Right renal cortex interstitium (tissue), 3 donors: ENCODE measurements at places on chromosomes 1 and 21.

- no peak for DNase-seq
These were observed 56.0 kb upstream of the CNIH3 start for GRCh38 chr1:224559981-224560728.

DNA sequence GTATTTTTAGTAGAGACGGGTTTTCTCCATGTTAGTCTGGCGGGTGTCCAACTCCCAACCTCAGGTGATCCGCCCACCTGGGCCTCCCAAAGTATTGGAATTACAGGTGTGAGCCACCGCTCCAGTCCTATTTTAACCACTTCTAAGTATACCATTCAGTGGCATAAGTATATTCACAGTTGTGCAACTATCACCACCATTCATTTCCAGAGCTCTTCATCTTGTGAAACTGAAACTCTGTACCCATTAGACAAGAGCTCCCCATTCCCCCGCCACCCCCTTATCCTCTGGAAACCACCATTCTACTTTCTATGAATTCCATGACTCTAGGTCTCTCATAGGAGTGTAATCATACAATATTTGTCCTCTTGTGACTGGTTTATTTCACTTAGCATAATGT lies 40.2 kb upstream of the CAMTA1 start:
- no peak for DNase-seq

DNA sequence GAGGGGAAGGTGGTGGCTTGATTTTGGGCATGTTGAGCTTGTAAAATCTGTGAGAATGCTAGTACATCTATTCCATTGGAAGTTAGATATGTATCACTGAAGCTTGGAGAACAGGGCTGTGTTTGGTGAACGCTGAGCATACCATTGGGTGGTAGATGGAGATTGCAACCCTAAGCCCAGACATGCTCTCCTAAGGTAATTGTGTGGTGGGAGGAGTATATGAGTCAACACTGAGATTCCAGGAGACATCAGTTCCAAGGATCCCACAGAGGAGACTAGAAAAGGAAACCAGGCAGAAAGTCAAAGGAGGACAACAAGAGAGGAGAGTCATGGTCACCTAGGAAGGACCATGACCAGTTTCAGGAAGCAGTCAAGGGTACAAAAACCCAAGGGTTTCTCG lies 60.4 kb downstream of the KIF21B start:
- no peak for DNase-seq

DNA sequence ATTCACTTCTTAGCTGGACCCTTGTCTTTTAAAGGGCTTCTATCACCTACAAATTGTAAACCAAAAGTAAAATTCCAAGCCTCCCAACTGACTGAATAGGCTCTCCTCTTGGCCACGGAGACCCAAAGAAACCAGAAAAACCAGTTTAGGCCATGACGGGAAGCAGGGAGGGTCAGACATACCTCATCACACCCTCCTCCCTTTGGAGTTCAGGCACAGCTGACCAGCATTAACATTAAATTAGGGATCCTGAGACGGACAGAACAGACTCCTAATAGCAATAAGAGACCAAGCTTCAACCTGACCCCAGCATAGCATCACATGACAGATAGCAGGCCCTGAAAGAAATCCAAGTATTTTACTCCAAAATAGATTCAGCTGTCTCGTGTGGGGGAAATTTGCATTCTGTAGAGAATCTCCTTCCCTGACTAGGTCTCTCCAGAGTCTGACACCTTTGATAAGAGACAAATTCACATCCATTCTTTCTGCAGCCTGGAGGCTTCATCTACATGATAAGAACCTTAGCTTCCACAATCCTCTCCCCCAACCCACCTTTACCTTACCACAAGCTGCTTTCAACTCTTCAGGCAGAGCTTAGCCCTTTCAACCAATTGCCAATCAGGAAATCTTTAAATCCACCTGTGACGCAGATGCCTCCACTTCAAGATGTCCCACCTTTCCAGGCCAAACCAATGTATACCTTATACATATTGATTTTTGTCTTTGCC lies 177.1 kb upstream of the RAB4A start:
- DNase-seq: no peak

DNA sequence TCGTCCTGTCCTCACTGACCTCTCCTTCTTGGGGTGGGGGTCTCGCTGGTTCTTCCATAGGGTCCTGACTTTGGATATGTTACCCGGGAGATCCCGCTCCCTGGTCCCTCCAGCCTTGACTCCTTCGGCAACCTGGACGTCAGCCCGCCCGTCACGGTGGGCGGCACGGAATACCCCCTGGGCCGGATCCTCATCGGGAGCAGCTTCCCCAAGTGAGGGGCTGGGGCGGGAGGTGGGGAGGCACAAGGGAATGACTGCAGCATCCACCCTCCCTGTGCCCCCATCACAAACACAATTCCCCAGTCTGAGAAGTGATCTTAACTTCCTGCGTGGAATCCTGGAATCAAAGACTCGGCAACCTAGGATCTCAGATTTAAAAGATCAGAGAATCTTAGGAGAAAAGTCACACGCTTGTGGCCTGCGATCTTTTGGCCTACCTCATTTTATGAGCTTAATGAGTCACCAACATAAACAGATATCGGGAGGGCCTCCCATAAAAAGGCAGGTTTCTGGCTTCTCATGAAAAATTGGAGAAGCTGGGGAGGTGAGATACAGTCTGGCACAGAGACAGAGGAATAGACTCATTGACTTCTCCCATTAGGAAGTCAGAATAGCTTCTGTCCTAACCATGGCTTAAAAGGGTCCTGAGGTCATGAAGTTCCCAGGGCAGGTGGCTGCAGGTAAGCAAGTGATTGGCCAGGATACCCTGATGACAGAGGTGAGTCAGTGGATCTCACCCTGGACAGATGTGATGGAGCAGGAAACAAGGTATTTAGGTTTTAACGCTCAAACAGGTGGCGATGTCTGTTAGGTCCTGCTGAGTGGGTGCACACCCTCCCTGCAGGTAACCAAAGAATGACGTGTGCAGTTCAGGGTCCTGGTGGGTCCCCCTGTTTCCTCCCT lies 15.9 kb upstream of the PADI3 start:
- DNase-seq: no peak

- no peak for DNase-seq
These were observed 14.0 kb upstream of the CTRC start for GRCh38 chr1:15424146-15424667.

DNA sequence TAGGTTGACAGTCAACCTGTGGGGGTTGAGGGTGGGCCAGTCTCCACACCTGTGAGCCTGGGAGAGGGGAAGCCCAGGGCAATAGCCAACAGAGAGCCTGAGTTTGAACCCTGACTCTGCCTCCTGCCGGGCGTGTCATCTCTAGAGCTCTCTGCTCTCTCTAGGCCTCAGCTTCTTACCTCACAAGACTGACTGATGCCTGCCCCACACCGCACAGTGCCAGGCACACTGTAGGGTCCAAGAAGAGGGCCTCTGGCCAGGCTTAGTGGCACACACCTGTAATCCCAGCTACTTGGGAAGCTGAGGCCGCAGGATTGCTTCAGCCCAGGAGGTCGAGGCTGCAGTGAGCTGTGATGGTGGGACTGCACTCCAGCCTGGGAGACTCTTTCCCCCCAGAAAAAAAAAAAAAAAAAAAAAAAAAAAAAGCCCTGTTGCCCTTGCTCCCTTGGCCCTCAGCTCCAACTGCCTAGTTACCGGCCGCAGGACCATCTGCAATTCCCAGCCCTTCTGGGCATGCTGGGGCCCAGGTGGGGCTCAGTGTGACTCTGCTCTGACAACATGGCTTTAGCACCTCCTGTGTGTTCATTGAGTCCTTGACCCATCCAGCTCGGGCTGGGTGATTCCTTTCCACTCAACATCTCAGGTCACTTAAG lies 25.1 kb downstream of the GRHL3 start:
- no peak for DNase-seq

DNA sequence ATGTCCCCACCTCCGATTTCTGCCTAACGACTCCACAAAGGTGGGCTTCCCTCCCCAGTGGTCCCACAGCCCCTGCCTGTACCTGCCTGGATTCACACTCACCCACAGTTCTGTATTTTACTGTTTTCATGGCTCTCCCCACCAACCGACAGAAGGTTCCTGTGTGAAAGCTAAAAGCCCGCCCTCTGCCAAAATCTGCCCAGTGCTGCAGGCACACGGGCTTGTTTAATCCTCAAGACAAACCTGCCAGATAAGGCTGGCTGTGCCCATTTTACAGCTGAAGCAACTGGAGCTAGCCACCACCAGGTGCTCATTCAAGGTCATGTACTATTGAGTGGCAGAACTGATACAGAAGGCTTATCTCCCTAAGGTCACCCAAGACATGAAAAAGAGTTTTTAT lies 114.5 kb downstream of the HIVEP3 start:
- no peak for DNase-seq

DNA sequence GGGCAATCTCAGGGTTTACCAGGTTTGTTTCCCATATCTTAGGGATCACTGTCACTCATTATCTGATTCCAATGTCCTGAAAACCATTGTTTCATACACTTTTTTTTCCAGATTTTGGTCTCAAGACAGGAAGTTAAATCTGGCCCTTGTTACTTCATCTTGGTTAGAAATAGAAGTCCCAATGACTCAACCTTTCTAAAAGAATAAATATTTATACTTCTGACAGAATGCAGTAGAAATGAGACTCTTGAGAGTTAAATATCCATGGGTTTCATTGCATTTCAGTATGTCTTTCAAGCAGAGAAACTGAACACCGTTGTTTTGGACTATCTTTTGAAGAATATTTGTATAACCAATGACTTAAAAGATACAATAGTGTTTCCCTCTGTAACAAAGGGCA lies 19.8 kb upstream of the VCAM1 start:
- no peak for DNase-seq
